Fibroblast of skin of right quadriceps (primary cell): ENCODE measurements at places on chromosomes 2 and 18.
A peak's percentile ranks its signal among the peaks of the same experiment; 100 is the strongest.

DNA sequence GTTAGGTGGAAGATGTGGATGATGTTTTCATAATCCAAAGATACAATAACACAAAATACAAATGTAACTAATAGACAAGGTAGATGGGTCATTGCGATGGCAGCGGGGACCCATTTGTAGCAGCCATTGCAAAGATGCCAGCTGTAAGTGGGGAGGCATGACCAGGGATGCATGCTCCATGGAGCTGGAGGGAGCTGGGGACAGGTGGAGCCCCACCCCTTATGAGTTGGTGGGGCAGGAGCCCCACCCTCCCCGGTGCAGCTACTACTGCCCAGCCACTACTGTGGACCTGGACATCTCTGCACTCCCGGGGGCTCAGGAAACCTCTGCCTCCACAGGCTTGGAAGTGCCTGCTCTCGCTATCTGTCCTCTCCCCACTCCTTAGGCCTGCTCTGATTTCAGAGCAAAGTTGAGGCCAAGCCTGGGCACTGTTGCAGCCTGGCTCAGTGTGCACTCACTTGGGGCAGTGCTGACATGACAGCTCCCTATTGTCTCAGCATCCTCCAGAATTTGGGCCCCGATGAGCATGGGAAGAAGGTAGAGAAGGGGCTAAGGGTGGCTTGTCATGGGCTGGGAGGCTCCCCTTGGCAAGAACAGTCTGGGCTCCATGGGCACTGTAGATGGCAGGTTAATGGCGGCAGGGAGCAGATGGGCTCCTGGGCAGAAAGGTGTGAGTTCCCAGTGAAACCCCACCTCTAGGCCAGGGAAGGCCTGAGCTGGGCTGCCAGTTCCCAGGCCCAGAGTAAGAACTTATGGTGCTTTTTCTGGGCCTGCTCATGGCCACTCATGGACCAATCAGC lies 81.1 kb downstream of the ZNF804A start:
- DNase-seq: no peak

DNA sequence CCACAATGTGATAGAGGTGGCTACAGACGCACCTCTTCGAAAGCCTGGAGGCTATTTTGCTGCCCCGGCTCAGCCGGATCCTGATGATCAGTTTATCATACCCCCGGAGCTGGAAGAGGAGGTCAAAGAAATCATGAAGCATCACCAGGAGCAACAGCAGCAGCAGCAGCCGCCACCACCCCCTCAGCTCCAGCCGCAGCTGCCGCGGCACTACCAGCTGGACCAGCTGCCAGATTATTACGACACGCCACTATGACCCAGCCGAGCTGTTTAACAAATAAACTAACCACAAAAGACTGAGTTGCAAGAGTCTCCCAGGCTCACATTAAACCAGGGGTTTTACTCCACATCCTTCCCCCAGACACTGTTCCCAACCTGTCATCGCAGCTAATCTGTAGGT lies 263.8 kb downstream of the PHLPP1 start:
- DNase-seq: peak; percentile 54

DNA sequence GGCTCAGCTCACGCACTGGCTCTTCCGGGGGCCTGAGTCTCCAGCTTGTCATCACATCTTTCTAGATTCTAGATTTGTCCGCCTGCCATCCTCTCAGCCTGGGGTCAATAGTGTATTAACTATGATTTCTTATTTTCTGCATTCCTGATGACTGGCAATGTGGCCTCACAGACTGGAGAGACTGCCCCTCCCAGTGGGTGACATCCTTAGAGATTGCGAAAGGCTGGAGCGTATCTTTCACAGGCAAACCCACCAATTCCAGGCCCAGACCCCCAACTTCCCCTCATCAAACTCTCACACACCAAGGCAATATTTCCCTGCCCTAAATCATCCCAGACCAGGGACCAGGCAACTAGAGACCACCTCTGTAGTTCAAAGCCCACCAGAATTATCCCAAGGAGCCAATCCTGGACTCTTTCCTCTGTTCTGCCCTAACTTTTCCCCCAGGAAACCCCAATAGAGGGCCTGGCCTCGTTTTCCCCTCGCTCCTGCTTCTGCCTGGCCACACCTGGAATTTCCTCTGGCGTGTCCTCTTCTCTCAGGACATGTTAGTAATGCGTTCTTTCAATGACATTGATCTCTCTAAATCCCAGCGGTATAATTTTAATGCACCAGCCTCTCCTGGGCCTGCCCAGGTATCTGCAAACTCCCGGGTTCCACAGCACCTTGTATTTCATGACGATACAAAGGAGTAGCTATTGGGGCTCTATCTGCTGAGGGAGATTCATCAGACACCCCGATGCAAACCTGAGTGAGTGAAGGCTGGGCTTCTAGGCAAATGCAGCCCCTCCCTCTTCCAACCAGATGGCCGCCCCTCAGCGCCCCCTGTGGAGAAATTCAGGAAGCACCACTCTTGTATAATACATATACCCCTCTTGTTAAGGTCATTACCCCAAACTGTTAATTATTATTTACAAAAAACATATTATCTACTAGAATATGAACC lies 2.4 kb upstream of the KCNF1 start:
- DNase-seq: no peak

GRCh38 chr2:46793423-46794416 lies 121.9 kb downstream of the MCFD2 start:
- DNase-seq: no peak

DNA sequence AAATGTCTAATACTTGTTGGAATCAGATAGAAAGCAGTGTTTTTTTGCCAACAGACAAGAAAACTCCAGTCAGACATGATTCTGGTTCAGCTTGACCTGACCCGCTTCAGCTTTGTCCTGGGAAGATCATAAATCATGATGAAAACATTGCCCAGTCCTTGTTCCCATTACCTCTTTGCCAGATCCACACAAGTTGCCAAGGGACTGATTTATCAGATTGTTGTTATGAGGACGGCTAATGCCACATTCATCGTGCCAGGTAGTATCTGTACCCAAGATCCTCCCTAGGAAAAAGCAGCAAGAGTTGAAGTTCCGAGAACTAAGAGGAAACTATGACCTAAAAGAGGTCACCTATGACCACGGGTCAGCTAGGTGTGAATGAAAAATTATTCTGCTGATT lies 39.0 kb downstream of the SLC40A1 start:
- no peak for DNase-seq

DNA sequence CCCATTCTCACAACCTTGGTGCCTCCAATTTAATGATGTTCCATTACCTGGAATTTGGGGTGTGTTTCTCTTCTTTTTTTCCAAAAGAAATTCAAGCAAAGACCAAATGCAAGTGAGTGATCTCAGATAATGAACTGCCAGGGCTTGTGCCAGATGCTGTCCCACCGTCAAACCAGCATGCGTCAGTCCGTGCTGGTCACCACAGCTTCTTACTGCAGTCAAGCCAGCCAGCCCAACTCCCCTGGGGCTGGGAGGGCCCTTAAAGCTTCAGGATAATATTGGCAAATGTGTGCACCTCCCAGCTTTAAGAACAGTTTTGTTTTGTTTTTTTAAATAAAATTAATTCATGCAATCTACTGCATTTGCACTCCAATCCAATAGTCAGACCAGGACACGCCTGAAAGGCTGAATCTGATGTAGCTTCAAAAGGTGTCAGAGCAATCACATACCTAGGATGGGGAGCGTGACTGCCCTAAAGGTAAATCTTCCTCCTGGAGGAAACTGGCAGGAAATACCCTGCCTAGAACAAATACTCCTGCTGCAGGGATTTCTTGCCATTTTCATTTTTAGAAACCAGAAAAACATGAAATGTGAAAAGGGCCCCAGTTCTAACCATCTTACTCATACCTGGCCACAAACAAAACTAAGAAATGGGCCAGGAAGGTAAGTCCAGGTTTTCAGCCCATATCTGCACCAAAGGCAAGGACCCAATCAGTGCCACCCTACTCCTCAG lies 26.8 kb upstream of the SP3 start:
- DNase-seq: no peak

GRCh38 chr2:114281188-114281587 lies 161.3 kb upstream of the DPP10 start:
- no peak for DNase-seq

DNA sequence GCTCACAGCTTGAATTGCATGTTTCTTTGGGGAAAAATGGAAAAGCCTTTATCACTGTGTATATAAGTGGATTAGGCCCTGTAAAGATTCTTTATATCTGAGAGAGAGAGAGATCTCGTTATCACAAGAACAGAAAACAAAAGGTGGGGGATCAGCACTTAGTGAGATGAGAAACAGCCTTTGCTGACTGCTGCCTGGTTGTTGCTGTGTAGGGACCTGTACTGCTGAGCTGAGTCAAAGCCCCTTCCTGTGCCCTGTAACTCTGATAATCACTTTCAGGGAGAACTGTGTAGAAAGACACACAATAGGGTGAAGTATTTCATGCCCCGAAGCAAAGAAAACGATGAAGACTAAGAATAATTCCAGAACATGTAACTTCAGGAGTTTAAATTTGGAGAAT lies 30.6 kb upstream of the FAM237A start:
- no peak for DNase-seq

GRCh38 chr2:11578081-11578948 lies 44.5 kb downstream of the GREB1 start:
- no peak for DNase-seq

GRCh38 chr2:155157711-155158110 lies 459.2 kb downstream of the KCNJ3 start:
- no peak for DNase-seq

GRCh38 chr2:153268941-153269461 lies 209.6 kb downstream of the RPRM start:
- DNase-seq: no peak

DNA sequence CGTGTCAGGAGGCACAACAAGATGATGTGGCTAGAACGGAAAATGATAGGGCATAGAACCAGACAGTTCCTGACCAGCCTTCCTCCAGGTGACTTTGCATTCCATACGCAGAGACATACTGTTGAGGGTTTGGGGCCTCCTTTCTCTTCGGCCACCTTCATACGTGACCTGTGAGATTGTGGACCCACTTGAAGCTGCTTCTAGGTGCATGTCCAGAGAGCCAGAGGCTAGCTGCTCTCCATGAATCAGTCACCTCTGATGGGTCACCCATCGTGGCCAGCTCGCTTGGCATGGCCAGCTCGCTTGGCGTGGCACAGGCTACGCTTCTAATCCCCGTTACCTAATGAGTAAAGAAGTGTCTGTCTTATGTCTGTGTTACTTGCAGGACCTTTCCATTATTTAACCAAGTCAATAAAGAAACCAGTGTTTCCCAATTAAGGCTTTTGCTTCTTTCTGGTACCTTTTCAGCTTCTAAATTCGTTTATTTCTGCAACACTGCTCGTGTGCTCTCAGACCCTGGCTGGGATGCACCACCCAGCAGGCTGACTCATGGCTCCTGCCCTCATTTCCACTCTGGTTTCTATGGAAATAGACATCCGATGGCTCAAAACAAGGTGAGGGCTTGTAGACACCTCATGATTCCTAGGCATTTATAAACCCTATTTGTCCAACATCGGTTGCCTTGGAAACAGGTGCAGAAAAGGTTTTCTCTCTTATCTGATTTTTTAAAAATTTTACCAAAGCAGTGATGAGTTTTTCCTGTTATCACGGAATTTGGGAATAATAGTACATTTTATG lies 86.7 kb upstream of the B3GNT7 start:
- peak; percentile 27 for DNase-seq
